ENCODE measurements at places on chromosomes 6 and 20.

DNA sequence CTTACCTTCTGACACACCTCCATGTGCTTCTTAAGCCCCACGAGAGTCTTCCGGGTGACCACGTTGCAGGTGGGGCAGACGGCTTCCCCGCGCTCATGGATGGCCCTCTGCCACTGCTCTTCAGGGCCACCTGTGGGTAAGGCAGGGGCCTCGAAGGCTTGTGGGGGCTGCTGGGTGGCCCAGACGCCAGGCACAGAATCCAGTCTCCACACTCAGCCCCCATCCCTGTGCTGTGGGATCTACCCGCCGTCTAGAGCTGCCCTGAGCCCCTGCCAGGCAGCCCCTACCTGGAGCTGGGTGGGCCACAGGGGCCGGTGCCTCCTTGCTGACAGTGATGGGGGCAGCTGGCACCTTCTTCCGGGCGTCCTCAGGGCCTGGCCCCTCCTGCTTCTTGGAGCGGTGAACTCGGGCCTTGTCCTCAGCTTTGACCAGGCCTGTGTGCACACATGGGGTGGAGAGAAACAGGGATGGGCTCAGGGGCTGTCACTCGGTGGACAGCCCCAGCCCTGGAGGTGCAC, 5.9 kb downstream of the ZNF512B start:
- no peak for DNase-seq

DNA sequence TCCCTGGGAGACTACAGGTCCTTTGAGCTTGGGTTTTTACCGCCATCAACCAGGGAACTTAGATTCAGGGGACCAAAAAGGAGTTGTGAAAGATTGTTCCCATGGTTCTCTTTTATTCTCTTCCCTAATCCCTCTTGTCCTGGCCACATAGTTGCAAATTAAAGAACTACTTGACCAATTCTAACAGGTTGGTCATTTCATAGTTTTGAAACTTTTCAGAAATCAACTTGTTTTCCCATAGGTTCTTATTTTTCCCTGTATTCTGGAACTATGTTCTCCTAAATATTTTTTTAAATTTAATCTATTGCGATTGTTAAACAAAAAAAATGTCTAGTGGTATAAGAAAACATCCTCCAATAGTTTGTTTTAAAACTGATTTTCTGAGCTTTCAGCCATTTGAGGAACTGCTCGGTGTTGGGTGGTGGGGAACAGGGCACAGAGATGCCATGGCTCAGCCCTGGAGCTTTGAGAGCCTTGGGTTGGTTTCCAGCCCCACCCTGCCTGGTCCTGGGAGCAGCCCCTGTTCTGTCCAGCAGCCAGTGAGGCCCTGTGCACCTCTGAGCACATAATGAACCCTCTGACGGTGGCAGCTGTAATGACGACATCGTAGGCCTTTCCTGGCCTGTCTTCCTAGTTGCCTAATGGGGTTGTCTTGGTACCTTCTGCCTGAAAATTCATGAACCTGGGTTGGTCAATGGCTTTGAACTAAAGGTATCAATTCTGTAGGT, 53.5 kb downstream of the TBC1D7 start:
- DNase-seq = no peak

DNA sequence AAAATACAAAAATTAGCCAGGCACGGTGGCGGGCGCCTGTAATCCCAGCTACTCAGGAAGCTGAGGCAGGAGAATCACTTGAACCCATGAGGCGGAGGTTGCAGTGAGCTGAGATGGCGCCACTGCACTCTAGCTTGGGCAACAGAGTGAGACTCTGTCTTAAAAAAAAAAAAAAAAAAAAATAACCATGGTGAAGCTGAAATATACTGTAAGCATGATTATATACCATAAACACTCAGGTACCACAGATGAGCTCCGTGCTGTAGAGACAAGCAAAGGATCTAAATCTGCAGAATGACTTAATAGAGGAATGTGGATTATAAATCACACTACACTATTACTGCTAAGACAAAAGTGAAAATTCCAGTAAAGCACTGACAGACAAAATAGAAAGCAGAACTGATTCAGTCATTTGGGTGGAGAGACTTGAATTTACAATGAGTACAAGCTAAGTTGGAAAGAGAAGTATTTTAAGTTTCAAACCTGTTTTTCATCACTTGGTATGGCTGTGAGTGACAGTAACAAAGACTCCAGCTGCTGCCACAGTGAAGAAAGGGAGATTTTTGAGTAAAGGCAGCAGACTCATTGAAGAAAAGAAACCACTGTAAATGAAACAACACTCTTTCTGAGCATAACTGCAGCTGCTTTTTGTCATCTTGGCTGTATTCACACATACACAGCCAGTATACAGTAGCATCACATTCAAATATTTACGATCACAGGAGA, 322.1 kb downstream of the RNGTT start:
- DNase-seq = no peak

DNA sequence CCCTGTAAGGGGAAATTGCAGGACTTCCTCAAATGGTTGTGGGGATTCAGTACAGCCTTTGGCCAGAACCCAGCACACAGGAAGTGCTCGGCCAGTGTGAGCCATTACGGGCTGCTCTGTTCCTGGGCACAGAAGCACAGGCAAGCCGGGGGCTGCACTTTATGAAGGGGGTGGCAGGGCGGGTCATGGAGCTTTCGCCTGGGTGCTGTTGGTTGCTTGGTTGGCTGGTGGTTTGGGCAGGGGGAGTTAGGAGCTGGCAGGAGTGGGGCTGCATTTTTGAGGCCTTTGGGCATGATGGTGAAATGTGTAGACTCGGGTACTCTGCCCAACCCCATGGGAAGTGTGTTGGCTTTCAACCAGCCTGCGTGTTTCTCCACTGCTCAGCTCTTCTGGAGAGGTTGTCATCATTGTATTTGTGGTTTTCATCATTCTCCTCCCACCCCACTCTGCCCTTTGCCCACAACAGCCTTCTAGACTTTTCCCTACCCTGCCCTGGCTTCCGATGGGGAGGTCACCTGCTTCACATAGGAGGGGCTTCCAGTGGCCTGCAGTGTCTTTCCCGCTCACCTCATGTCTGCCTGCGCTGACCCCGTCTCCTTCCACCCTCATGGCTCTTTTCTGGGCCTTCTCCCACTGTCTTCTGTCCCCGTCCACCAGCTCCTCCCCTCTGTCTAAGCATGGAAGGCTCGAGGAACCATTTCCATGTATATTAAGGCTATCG, 16.1 kb upstream of the RBM38 start:
- DNase-seq = no peak

DNA sequence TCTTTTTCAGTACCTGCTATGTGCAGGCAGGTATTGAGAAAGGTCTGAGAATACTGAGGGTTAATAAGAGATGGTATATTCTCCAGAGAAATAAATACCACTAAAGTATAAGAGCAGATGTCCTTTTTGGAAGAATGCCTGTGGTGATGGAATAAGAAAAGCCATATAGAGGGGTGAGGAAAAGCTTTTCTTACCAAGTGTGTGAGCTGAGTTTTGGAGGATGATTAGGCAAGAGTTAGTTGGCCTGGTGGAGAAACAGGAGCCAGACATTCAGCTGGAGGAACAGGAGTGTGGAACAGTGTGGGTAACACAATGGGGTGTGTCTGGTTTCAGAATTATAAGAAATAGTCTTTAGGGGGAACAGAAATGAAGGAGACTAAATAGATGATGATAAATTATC, 19.9 kb downstream of the ZNF451 start:
- no peak for DNase-seq

DNA sequence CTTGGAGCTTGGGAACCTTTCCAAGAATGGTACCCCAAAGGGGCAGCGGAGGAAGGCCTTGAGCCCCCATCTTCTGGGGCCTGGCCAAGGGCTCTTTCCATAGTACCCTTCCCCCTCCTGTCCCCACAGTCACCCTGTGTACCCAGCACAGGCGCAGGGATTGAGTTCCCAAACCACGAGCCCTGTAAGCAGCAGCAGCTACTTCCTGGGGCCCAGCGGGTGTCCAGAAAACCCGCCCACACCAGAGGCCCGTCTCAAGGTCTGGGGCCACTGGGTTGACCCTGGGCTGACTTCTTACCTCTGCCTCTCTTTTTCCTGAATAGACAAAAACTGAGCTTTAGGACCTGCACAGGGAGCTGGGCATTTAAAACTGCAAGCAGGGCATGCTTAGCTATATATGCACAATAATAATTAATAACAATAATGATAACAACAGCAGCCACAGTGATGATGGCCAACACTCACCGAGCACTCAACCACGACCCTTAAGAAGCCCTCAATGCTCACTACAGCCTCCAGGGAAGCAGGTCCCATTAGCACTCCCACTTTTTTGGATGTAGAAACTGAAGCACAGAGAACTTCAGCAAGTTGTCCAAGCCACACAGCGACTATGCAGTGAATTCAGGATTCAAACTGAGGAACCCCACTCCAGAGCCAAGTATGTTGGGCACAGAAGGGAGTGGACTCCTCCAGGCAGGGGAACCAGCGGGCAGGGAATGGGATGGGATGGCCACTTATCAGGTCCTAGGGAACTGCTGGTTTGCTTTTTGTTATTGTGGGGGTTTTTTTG, 14.5 kb downstream of the NOL4L start:
- DNase-seq = no peak

Measured in stimulated activated CD4-positive, alpha-beta T cell treated with anti-CD3 and anti-CD28 coated beads, Interleukin-2, amount 100 ng/mL, for 24 hours (primary cell).